Fibroblast of gingiva (primary cell): ENCODE measurements at places on chromosomes 12 and 14.
A peak's percentile ranks its signal among the peaks of the same experiment; 100 is the strongest.

- peak; percentile 68 for DNase-seq
These were observed 523 bp upstream of the SLC6A15 start for GRCh38 chr12:84913129-84913515.

GRCh38 chr12:5577211-5577612, 145.3 kb downstream of the NTF3 start:
- DNase-seq: no peak

- no peak for DNase-seq
These were observed 164.9 kb upstream of the BMP4 start for GRCh38 chr14:54121466-54122027.

- no peak for DNase-seq
These were observed 5.7 kb downstream of the PRKAB1 start for GRCh38 chr12:119673634-119674033.

DNA sequence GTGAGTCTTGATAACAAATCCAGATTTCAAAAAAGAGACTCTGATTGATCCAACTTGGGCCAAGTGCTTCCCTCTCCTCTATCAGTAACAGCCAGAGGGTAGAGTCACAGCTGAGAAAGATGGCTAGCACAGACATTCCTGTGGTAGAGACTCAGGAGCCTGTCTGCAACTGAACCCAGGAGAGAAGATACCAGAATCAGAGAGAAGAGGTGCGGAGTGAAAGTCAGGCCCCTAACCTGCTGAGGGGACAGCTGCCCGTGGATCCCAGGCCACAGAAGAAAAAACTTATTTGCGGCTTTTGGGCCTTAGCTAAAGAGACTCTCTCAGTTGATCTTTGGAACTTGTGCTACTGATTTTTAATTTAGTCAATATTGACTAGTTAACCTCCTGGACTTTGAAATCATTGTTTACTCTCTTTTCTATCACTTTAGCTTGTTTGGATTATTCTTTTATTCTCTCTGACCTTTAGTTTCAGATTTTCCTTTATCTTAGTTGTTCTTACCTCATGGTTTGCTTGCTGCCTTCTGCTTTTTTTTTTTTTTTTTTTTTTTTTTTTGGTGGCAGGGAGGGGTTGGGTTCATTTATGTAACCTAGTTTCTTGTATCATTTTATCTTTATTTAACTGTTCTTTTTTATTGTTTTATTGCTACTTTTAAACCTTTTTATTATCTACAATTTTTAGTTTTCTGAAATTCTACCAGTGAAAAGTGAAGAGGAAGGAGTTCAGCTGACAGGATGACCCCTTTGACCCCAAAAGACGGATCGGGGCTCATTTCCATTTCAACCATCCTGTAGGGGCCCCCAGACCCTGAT, 154.9 kb upstream of the KRR1 start:
- DNase-seq: no peak

- DNase-seq: peak; percentile 20
These were observed at the start of gene TAS2R30 for GRCh38 chr12:11134305-11134704. TAS2R30 (minus strand) TSS chr12:11134644; CDS start chr12:11134244, 400 bp downstream.

- DNase-seq: no peak
These were observed 16.6 kb upstream of the RND1 start for GRCh38 chr12:48882315-48882687.

DNA sequence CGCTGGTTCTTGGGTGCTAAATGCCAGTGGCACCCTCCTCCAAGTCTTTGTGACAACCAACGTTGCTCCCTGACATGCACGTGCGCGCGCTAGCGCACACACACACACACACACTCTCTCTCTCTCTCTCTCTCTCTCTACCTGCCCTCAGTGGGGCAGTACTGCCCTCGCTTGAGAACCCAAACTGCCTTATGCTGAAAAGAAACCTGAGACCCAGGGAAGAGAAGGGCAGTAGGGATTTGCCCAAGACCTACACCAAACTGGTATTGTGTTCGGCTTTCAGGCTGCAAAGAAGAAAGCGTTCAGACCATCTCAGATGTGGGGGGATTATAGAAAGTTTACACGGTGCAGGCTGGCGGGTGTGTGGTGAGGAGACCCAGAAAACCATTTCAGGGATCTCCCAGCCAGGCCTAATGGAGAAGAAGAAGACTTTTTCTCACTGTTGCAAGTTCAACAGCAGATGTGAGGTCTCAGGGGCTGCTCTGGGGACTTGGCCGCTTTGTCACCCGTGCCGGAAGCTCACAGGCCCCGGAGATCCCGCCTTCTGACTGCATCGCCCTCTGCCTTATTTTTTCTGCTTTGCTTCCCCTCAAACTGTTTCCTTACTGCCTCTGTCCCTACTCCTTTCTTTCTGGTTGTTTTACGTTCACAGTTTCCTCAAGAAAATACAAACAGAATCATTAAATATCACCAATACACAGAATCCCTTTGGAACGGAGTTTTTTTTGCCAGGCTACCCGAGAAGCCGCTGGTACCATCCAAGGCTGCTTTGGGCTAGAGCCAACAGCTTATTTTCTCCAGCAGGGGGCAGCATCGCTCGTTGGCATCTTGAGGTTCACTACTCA, 82.4 kb downstream of the PPM1A start:
- DNase-seq: peak; percentile 26

- DNase-seq: no peak
These were observed 267.5 kb downstream of the CCDC91 start for GRCh38 chr12:28457785-28458184.

DNA sequence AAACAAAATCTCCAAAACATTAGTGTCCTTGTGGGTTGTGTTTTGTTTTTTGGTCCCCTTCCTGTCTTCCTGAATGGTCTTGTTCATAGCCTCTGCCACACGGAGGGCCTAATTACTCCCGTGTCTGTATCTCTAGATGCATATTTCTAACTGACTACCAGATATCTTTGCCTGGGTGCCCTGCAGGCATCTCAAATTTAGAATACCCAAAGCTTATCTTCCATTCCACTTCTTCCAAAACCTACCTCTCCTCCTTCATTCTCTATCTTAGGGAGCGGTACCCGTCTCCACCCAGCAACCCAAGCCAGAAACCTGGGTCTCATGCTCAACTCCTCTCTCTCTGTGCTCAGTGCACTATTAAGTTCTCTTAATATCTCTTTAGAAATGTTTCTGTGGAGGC, 10.9 kb upstream of the METAP2 start:
- no peak for DNase-seq

GRCh38 chr14:26730929-26731618, 133.2 kb upstream of the NOVA1 start:
- no peak for DNase-seq

GRCh38 chr12:1533205-1533601, 61.2 kb downstream of the FBXL14 start:
- peak; percentile 62 for DNase-seq

- no peak for DNase-seq
These were observed 185.1 kb upstream of the C14orf180 start for GRCh38 chr14:104394409-104394851.

GRCh38 chr14:93901813-93902212, 25.3 kb upstream of the FAM181A start:
- DNase-seq: no peak

GRCh38 chr12:131120831-131121271, 167.1 kb downstream of the ADGRD1 start:
- no peak for DNase-seq

DNA sequence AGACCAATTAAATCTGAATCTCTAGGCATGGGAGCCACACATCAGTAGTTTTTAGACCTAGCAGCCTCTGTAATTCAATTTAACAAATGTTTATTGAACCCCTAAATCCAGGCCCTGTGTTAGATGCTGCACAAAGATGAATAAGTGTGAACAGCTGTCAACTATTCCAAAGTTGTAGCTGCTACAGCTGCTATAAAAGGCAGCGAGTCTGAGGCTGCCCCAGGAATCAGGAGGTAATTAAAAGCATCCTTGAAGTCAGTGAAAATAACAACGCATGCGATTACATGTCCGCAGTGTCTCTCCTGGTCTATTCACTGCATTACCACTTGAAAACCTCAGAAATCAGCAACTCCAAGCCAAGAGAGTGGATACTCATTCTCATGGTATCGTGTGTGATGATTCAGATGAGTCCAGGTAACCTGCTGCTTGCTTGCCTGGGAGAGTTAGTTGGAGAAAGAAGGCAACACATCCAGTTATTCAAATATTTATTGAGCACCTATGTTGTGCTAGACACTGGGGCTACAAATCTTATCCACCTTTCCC, 34.9 kb upstream of the DDHD1 start:
- DNase-seq: no peak

DNA sequence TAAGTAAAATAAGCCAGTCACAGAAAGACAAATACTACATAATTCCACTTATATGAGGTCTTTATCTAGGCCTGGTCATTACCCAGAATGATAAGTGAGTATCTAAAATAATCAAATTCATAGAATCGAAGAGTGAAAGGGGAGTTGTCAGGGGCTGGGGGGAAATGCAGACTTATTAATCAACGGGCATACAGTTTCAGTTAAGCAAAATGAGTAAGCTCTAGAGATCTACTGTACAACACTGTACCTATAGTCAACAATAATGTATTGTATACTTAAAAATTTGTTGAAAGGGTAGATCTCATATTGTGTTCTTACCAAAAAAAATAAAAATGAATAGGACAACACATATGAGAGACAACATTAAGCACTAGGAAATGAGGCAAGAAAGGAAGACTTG, 13.3 kb downstream of the BTBD7 start:
- DNase-seq: no peak

GRCh38 chr12:6782850-6783566, 6.3 kb upstream of the CD4 start:
- DNase-seq: no peak

DNA sequence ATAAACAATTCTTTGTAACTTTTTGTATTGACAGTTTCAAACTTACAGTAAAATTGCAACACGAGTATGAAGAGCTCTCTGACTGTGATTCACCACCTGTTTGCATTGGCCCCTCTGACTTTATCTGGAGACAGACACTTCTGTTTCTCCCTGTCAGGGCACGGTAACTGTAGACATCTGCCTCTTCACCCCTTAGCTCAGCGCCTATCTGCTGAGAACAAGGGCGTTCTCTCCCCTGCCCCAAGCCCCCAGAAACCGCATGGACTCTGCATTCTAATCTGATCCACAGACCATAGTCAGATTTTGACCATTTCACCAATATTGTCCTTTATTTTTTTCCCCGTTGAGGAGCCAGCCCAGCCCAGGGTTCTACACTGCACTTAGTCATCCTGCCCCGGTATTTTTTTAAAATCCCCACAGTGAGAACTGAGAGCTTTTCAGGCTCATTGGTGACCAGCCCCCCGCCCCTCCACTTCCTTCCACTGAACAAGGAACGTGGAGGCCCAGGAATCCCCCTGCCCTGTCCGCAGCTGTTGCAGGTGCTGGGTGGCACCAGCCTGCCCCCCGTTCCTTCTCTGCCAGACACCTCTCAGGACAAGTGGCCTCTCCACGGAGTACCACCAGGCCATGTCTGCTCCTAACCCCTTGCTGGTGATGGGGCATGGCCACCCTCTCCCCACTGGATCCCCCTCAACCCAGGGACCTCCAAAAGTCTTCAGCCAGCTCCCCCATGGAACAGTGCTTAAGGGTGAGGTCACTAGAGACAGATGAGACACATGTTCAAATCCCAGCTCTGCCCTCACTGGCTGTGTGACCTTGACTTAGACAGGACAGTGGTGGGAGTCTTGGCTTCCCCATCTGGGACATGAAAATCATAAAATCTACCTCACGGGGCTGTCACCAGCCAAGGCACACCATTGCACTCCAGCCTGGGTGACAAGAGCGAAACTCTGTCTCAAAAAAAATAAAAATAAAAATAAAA, 11.2 kb downstream of the RHOF start:
- no peak for DNase-seq

- DNase-seq: peak; percentile 38
These were observed 135.0 kb upstream of the HIF1A start for GRCh38 chr14:61560323-61560722.

DNA sequence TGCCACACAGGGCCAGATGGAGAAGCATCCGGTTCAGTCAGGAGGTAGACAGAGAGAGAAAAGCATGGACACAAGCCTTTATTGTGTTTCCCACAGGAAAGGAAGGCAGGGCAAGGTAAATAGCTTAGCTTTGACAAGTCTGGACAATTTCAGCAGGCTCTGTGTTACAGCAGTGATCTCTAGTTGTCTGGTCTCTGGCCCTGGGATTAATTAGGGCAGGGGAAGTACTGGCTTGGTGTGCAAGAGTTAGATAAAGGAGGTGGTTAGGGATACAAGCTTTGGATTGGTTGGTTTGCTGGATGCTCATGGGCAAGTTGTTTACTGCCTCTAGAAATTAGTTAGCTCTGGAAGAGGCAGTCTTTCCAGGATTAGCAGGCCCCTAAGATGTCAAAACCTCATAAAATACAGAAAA, 15.1 kb upstream of the NGDN start:
- DNase-seq: no peak

DNA sequence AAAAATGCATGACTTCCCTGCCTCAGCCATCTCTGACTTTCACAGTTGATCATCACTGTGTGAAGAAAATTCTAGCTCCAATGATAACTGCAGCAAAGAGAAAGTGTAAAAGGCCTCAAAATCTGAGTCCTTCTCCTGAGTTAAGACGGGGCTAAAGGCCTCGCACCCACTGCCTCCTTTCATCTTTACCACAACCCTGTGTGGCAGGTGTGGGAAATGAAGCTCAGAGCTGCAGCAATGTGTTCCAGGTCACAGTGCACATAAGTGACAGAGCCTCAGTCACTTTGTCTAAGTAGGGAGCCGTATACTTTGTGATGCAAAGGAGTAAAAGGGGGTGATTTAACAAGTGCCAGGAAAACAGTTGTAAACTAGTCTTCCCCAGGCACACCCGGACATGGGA, 144.7 kb upstream of the TMCC3 start:
- no peak for DNase-seq

- no peak for DNase-seq
These were observed 264.4 kb downstream of the DUSP6 start for GRCh38 chr12:89087876-89088275.

- no peak for DNase-seq
These were observed 25.7 kb downstream of the PPP1CC start for GRCh38 chr12:110717037-110717436.

GRCh38 chr12:25950329-25951115, 8.0 kb upstream of the RASSF8 start:
- no peak for DNase-seq

DNA sequence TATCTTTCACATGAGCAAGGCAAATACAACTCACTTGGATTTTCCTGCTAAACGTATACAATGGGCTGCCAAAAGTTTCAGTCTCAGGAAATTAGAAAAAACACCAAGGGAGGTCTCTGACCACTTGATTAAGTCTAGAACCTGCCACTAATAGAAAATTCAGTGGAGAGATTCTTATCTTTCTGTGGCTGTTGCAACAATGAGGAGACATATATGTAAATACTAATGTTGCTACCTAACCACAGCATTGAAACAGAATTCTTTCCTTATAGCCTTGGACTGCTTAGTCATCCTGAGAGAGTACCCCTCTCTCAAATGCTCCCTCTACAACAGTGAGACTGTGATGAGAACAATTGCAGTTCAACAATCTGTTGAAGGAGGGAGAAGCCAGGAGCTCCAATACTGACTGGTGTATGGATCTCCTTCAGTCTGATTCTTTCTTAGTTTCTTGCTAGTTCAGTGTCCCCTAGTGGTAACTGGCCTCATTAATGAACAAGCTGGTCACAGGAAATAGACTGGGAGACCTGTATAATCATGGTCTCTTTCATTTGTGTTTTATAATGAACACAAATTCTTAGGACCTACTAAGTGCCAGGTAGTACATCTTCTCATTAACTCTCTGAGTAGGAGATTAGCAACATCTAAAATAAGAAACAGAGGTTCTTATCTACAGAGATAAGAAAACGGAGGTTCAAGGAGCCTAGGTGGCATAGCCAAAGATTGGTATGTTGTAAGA, 164.5 kb downstream of the SLC38A4 start:
- peak; percentile 86 for DNase-seq
